ENCODE measurements at places on chromosomes 1 and 21.

DNA sequence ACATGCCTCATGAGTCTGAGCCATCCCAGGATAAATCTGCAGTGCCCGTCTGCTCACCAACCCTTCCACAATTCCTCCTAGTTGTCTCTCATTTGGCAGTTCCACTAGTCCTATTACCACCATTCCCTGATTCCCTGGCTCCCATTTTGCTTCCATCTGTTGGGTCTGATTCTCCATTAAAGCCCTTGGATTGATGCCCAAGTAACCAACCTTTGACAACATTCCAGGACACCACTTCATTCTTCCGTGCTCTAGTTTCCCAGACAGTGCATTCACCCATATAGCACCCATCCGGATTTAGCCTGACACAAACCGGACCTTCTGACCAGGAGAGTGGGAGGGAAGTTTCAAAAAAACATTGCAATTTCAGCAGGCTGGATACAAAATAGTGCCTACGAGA, 189.4 kb upstream of the PALMD start:
- no peak for DNase-seq

DNA sequence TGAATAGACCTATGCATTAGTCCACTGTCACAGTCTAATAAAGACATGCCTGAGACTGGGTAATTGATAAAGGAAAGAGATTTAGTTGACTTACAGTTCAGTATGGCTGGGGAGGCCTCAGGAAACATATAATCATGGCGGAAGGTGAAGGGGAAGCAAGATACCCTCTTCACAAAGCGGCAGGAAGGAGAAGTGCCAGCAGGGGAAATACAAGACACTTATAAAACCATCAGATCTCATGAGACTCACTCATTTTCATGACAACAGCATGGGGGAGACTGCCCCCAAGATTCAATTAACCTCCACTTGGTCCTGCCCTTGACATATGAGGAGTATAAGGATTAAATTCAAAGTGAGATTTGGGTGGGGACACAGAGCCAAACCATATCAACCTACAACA, 59.4 kb downstream of the CAPN9 start:
- DNase-seq: no peak

- DNase-seq: no peak
Observed at GRCh38 chr1:85894651-85895050, 186.4 kb upstream of the ZNHIT6 start.

GRCh38 chr1:150484431-150484830, 2.8 kb upstream of the TARS2 start:
- no peak for DNase-seq

DNA sequence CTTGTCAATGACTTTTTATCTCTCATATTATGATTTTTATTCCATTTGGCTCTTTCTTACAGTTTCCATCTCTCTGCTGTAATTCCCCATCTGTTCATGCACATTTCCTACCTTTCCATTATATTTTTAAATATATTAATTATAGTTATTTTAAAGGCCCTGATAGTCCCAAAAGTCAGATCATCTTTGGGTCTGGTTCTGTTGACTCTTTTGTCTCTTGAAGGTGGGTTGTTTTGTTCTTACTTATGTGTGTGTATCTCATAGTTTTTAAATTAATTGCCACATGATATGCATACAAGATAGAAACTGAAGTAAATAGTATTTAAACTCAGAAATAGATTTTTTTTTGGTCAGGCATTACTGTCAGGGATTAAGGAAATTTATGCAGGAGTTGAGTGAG, 178.0 kb upstream of the AJAP1 start:
- DNase-seq: no peak

DNA sequence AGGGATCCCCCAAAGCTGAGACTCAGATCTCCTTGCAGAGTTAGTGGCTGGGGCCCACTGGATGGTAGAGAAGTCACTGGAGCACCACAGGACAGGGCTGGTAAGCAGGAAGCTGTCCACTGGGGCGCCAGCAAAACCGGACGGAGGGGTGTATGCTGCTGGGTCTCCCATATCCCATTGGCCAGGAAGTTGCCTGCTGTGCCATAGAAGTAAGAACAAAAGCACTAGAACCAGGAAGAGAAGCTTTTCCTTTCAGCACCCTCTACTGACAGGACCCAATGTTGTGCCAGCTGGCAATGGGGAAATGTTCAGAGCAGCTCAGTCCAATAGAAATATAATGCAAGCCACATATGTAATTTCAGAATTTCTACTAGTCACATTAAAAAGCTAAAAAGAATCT, 146.6 kb downstream of the SPATA46 start:
- DNase-seq: peak; percentile 29

DNA sequence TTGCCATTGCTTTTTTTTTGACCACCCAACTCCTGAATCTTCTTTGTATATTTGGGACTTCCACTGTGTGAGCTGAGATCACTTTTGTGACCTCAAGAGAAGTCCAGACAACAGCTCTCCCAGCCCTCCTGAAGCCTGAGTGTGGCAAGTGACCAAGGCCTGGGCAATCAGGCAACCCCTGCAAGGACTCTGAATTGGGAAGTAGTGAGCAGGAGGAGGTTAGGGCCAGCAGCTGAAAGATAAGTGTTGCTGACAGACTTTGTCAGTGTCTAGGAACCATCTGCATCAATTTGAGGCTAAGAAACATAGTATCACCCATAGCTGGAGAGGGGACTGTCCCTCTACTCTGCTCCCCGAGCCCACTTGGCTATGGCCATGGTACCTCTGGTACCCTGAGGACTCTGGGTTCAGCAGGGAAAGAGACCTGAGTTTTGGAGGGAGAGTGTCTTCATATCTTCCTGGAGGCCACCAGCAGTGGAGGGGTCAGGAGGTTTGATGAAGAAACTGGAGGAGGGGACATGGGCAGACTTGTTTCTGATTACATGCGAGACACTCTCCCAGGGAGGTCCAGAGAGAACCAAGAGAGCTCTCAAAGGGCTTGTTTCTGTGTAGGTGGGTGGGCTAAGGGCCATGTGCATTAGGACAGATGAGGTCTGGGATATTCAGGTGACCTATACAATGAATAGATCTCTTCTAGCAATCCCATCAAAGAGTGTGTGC, 147.0 kb upstream of the DNAH14 start:
- no peak for DNase-seq

DNA sequence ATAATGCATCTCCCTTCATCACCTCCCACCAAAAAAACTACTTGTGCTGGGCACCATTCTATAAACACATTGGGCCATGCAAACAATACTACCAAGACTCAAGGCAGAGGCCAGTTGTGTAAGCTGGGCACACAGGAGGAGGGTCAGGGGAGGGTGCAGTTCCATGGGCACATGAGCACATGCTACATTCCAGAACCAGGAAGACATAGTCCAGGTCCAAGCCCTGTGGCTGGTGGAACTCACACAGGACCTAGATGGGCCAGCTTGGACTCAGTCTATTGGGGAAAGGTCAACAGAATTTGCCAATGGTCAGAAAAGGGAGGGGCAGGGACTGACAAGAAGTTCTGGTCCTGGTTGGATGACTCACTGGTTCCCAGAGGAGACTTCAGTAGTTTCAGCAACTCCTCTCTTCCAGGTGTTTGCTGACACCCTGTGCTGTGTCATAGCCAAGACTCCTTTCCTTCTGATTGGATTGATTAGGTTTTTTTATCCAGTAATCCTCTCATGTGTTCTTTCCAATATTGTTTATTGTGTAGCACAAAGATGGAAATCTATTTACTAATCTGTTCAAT, 249.7 kb downstream of the C1orf94 start:
- no peak for DNase-seq

- DNase-seq: peak; percentile 43
Observed at GRCh38 chr21:45410151-45410864, 5.3 kb downstream of the COL18A1 start.

DNA sequence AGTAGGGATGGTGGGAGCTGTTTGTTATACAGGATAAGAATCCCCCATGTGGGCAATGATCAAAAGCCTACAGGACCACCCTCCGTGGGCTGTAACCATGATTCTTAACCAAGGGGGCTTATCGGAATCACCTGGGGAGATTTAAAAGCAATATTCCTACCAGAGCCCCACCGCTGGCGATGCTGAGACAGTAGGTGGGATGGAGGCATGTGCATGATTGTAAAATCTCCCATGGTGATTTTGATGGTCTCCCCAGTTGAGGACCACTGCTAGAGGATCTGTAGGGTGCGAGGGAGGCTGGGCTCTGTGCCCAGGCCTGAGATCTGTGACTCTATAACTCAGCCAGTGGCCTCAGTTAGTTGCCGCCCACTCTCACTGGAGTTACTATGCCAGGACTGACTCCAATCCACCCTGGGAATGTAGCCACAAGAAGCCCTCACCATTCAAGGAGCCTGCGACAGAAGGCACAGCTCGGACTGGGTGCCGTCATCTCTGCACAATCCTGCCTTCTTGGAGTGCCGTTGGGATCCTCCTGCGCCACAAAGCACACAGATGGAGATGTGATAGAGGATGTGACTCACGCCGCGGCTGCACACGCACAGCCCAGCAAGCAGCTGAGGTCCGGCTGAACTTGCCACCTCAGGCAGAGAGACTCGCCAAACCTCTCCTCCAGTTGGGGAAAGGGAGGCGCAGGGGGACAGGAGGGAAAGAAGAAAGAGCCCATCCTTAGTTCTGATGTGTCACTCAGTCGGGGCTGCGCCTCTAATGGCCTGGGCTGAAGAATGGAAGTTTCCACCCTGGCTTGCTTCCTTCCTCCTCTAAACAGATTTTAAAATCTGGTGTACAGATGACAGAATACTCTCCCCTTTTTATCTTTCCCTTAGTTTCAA, 26.5 kb downstream of the AKNAD1 start:
- peak; percentile 88 for DNase-seq

DNA sequence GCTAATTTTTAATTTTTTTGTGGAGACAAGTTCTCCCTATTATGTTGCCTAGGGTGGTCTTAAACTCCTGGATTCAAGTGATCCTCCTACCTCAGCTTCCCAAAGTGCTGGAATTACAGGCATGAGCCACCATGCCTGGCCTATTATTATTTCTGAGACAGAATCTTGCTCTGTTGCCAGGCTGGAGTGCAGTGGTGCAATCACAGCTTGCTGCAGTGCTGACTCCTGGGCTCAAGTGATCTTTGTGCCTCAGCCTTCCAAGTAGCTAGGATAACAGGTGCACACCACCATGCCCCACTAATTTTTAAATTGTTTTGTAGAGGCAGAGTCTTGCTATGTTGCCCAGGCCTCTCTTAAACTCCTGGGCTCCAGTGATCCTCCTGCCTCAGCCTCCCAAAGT, 196.3 kb downstream of the CAMTA1 start:
- no peak for DNase-seq

- no peak for DNase-seq
Observed at GRCh38 chr1:50774759-50775351, 185.2 kb downstream of the FAF1 start.

DNA sequence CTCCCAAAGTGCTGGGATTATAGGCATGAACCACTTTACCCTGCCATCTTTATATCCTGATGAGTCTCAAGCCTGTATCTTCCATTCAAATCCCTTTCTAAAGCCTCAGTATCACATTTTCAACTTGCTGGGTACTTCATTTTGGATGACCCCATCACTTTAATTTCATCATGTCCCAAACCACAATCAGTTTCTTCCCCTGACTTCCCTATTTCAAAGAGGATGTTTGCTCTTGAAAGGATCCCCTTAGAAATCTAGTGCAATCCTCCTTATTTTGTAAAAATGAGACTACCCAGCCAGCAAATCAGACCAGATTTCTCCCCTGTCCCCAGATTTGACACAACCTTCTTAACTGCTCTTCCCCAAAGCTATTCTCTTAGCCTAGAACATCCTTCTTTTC, 7.0 kb upstream of the TRIT1 start:
- no peak for DNase-seq

- DNase-seq: no peak
Observed at GRCh38 chr1:219741011-219741970, 128.4 kb upstream of the ZC3H11B start.

DNA sequence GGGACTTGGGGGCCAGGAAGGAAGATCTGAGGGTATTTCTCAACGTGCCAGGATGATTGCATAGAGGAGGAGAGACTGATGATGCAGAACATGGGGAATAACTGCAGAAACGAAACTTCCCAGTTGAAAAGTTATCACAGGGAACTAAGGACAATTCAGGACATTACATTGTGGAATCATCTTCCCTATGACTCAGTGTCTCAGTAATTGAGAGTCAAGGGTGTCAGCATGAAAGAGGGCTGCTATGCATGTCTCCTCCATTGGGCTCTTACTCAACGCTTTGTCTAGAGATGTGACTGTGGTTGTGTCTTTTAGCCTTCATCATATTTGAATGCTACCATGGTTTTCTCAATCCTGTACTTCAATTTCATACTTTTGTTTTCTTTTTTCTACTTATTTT, 48.9 kb upstream of the PTGFR start:
- no peak for DNase-seq

GRCh38 chr1:13703558-13704490, 3.8 kb downstream of the PRDM2 start:
- DNase-seq: no peak

DNA sequence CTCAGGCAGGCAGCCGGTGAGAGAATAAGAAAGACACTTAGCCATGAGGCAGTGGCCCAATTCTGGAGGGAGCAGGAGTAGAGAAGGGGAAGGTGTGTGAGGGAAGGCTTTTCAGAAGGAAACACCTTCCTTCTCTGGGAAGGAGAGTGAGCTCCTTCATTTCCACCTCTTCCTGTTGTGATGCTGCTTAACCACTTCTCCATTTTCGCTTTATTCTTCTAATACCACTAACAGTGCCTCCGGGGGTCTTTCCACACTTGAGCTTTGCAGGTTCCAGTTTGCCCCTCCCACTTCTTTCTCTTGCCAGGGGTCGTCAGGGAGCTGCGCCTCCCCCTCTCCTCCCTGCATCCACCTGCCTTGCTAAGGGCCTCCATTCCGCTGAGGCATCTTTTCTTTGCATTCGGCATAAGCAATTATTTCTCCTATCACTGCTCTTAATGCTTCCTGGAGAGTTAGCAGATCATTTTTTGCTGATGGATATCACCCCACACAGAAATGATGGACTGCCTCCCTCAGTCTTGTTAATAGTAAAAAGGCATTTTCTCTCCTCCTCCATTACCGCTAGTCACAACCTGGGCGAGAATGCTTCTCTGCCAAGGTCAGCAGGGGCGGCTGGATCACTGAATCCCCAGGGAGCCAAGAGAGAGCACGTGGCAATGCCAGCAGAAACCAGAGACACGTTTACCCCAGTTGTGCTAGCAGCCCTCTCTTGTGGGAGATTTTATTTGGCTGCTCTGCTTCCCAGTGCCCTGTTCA, 74.8 kb downstream of the ELAVL4 start:
- DNase-seq: peak; percentile 22

GRCh38 chr1:228074954-228075730, 7.4 kb upstream of the ARF1 start:
- DNase-seq: no peak

DNA sequence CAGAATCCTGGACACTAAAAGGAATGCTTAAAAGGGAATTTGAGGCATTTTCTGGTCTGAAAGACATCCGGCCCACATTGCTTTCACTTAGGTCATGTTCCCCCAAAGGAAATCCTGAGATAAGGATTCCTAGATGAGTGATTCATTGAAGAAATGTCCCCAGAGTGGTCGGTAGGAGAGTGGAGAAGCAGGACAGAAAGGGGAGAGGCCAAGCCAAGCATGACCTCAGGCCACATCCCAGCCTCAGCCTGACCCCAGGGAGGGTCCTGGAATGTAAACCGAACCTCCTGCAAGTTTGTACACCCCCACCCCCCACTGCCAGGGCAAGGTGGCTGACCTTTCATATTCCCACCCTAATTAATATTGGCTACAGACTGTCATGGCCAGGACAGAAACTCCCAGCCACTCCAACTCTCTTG, 16.6 kb downstream of the HIVEP3 start:
- DNase-seq: peak; percentile 52

GRCh38 chr21:34997294-34997693, 51.8 kb downstream of the RUNX1 start:
- DNase-seq: no peak

Data from heart left ventricle (tissue), 16 donors.